ENCODE measurements at places on chromosomes 5 and 9.
A peak's percentile ranks its signal among the peaks of the same experiment; 100 is the strongest.

DNA sequence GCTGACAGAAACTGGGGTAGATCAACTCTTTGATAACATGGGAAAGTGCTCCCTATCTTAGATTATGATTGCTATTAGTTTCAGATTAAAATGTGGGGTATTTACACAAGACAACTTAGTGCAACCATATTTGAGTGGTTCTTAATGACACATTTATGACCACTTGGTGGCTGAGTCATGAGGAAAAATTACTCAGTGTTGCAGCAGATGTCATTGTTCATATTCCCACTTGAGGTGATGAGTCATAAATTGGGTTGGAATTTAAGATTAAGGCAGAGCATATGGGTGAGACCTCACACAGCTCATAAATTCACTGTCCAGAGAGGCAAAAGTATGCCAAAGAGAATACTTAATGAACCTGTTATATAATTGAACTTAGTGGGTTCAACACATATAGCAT lies 408.3 kb downstream of the DMRT2 start:
- DNase-seq = peak; percentile 34

DNA sequence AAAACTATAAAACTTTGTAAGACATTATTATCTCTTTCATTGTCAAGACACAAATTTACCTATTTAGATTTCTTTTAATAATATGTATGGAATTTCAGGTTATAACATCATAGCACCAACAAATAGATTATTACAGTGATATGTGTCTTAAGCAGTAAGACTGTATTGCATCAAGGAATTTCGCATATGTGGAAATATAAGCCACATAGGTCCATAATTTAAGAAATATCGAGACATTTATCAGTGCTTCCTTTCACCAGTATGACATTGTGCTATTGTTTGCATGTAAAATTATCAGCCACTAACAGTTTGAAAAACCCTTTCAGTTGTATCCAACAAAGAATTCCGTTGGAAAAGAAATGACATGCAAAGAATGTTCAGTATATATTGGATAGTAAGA lies 186.7 kb upstream of the RASA1 start:
- no peak for DNase-seq

DNA sequence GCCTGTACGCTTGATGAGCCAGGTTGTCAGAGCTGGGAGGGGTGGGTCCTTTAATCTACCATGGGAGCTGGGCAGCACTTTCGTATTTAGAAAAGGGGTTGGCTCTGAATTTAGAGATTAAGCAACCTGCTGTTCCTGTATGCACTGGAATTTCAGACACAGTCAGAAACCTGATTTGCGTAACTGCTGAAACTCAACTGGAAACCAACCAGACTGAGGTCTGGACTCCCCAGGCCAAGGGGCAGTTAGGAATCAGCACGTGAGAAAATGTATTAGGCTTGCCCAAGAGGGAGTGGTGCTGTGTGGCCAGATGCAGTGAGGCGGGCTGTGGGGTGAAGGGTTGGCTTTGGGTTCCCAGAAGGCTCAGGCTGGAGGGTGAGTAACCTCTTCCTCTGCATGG lies 235.0 kb downstream of the GOLPH3 start:
- DNase-seq = no peak

GRCh38 chr5:138954257-138955012 lies 79.3 kb upstream of the LRRTM2 start:
- DNase-seq = no peak

DNA sequence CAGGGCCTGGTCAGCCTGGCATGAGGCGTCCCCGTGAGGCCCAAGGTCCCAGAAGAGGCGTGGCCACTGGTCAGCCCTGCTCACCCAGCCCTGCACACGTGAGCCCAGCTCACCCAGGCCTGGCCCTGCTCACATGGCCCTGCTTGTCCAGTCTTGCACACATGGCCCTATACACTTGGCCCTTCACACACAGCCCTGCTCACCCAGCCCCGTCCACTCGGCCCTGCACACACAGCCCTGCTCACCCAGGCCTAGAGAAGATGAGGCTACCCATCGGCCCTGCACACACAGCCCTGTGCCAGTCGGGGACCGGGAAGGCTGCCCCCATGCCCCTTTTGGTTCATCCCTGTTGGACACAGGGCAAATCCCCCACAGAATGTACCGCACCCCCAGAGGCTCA lies 28.4 kb downstream of the ZDHHC11B start:
- peak; percentile 12 for DNase-seq

GRCh38 chr5:114243972-114244317 lies 117.9 kb upstream of the KCNN2 start:
- no peak for DNase-seq

DNA sequence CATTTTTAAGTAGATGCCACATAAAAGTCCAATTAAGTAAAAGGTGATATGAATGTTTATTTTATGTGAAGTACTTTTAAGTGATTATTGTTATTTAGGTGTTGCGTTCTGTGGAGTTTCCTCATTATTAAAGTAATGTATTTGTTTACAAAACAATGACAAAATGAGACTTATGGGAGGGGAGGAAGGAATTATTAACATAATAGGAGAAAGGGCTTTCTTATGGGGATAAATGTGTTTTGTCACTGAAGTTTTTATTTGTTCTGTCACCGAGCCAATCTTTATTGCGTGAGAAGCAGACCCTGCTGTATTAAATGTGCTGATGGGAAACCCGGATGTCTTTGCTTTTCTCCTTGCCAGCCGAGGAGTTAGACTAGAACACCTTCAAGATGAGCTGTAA lies 44.5 kb downstream of the TRIO start:
- DNase-seq = no peak
